ENCODE measurements at places on chromosomes 6 and 20.
A peak's percentile ranks its signal among the peaks of the same experiment; 100 is the strongest.

- no peak for DNase-seq
Measured at GRCh38 chr6:80640176-80640575, 533.7 kb downstream of the BCKDHB start.

GRCh38 chr6:56004426-56004825 lies 129.0 kb upstream of the BMP5 start:
- DNase-seq = no peak

GRCh38 chr6:150883521-150883920 lies 18.0 kb downstream of the MTHFD1L start:
- DNase-seq = no peak

DNA sequence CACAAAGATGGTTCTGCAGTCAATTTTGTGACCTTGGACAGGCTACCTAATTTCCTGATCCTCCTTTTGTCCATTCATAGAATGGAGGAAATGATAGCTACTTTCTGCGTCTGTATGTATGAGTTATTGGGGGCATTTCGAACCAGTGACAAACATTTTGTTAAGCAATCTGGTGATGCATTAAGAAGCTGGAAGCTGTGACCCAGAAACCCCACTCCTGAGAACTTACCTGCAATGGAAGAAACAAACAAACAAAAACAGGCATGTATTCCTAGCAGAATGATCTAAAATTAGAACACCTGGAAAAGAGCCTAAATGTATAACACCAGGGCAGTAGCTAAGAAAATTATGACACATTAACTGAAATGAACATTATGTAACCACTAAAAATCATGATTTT lies 33.4 kb upstream of the PRND start:
- no peak for DNase-seq

DNA sequence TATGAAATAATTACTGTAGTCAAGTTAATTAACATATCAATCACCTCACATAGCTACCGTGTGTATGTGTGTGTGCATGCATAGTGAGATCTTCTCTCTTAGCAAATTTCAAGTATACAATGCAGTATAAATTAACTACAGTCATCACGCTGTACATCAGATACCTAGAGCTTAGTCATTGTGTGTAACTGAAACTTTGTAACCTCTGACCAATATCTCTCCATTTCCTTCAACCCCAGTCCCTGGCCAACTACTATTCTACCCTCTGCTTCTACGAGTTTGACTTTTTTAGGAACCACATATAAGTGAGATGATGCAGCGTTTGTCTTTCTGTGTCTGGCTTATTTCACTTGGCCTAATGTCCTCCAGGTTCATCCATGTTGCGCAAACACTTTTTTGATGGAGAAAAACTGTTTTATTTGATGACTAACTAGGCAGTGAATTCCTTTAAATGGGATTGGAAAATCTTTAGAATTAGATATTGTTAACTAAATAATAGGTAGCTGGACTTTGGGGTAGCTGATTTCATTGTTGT lies 459.5 kb downstream of the DHX35 start:
- no peak for DNase-seq

- no peak for DNase-seq
Measured at GRCh38 chr6:37126493-37126958, 43.4 kb upstream of the PIM1 start.

DNA sequence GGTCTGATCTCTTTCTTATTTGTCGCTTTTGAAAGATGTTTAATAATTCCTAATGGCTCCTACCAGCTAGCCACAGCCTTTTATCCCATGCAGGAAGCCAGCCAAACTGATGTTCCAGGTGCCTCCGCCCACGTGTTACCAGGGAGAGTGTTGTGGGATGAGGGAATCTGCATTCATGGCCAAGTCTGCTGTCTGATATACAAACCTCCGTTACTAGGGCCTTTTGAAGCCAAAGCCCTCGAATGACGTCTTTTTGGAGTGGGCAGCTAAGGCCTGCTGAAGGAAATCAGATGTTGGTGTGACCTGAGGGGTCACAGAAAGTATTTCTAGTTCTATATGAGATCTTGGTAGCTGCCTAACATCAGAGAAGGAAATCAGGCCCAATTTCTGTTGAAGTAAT lies 21.3 kb downstream of the STK35 start:
- DNase-seq = no peak

- no peak for DNase-seq
Measured at GRCh38 chr6:19731282-19731681, 105.9 kb upstream of the ID4 start.

DNA sequence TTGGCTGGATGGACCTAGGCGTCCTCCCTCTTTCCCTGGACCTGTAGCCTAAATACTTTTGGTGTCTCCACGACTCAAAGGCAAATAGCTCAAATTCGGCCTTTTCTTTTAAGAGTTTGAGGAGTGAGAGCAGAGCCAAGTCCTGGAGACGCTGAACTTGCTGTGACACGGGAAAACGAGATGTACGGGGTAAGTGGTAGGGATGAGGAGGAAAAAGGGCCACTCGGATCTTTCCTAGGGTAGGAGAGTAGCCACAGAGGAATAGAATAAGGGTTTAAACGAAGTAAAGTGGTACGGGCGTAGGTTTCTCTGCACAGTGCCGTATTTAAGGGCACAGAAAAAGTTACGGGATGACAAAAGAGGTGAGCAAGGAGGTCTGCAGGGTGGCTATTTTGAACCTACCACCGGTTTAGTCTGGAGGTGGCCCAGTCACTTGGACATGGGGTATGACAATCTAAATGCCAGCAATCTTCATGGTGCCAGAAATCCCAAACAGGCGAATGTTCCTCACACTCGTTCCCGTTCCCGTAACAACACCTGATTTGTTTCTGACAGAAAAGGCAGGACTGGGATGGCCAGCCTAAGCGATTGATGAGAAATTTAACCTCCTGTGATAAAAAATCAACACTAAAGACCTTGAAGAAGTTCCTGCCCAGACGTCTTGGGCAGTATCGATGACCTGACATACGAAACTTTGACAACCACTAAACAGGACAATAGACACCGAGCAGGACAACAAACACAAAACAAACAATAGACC lies 149.3 kb downstream of the TRIM27 start:
- DNase-seq = no peak

DNA sequence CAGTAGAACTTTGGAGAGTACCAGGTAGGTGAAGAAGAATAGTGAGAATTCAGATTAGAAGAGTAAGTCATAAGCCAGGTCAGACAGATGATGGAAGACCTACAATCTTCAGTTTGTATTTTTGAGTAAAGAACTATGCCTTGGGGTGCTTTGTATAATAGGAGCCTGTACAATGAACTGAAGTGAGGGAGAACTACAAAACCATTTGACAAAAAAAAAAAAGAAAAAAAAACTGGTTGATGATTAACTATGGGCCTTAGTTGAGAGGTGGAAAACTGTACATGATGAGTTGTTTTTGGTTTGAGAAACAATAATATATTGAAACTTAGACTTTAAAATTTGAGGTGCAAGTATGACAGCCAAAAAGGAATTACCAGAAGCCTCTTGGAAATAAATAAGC lies 25.7 kb downstream of the VTA1 start:
- no peak for DNase-seq

- DNase-seq = no peak
Measured at GRCh38 chr6:146281651-146282362, 252.9 kb downstream of the GRM1 start.

GRCh38 chr6:148761527-148762011 lies 14.7 kb downstream of the UST start:
- peak; percentile 33 for DNase-seq

- no peak for DNase-seq
Measured at GRCh38 chr6:4801491-4802110, 25.4 kb downstream of the CDYL start.

DNA sequence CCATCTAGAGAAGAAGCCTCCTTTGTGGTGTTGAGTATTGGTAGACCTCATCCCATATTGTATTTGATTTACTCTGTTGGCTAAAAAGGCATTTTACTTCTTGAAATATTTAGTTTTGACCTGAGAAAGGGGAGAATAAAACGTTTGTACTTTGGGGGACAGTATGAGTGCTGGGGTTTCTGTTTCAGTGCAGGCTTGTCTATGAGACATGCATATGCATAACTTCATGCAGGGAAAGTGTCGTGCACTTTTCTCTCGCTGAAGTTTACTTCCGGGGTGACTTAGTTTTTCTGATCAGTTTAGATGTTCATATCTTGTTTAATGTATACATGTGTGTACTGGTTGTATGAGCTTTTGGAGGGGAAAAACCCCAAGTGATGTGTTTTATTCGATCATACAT lies 59.5 kb downstream of the UTRN start:
- DNase-seq = no peak

- DNase-seq = no peak
Measured at GRCh38 chr20:25073544-25073943, 8.4 kb downstream of the VSX1 start.

GRCh38 chr6:71489736-71490135 lies 201.1 kb downstream of the OGFRL1 start:
- DNase-seq = no peak

- peak; percentile 37 for DNase-seq
Measured at GRCh38 chr6:37691904-37692806, 5.5 kb downstream of the MDGA1 start.

- DNase-seq = peak; percentile 5
Measured at GRCh38 chr6:116500969-116501433, 10.4 kb upstream of the CALHM5 start.

- no peak for DNase-seq
Measured at GRCh38 chr6:47209632-47210031, 100.1 kb downstream of the TNFRSF21 start.

DNA sequence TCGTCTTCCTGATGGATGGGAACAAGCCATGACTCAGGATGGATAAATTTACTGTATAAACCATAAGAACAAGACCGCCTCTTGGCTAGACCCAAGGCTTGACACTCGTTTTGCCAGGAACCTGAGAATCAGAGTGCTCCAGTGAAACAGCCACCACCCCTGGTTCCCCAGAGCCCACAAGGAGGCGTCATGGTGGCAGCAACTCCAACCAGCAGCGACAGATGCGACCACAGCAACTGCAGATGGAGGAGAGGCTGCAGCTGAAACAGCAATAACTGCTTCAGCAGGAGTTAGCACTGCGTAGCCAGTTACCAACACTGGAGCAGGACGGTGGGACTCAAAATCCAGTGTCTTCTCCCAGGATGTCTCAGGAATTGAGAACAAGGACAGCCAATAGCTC lies 100.9 kb upstream of the SAMD5 start:
- no peak for DNase-seq

DNA sequence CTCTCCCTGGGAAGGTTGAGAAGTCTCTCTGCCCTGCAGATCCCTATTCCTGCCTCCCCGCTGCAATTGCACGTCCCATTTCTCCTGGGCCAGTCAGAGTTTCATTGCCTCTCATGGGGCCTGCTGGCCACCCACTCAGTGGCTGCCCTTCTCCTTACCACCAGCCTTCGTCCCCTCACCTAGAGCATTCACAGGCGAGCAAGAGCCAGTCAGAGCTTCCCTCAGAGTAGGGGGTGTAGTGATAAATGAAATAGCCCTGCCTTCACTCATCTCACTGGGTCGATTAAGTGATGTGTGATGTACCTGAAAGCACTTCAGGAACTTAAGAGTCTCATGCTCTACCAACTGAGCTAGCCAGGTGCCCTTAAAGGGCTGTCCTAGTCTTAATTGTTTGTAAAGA lies 52.0 kb upstream of the FANCE start:
- DNase-seq = no peak

DNA sequence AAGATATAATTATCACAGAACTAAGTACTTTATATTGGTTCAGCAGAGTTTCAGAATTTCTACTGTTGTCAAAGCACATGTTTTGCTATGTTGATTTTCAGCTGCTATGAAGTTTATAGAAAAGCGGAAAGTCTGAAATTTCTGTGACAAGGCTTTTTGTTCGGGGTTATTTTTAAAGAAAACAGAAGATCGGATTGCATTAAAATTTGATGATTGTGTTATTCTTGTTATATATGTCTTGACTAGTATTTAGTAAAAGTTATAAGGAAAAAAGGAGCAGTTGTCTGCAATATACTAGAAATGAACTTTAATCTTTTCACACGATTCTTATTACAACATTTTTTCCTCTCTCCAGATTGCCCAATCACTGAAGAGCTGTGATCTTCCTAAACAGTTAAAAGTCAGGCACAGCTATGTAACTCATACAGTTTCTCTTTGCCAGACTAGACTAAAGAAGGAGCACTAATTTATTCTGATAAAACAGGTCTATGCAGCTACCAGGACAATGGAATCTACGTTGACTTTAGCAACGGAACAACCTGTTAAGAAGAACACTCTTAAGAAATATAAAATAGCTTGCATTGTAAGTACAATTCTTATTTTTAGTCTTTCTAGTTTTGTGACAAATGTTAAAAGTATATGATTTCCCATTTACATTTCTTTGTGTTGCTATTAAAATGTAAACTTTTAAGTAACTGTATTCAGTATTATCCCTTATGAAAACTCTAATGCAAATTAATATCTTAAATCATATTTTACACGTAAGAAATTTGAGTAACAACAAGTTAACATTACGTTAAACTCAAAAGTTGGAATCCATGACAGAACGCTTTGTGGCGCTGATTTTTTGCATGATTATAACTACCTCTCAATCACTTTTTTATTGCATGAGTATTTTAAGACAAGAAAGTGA lies at the start of gene ENPP3:
ENPP3 (plus strand) TSS at position 423 of the 913 bp plus-strand sequence; CDS start at position 506, 83 bp downstream.
- DNase-seq = no peak

DNA sequence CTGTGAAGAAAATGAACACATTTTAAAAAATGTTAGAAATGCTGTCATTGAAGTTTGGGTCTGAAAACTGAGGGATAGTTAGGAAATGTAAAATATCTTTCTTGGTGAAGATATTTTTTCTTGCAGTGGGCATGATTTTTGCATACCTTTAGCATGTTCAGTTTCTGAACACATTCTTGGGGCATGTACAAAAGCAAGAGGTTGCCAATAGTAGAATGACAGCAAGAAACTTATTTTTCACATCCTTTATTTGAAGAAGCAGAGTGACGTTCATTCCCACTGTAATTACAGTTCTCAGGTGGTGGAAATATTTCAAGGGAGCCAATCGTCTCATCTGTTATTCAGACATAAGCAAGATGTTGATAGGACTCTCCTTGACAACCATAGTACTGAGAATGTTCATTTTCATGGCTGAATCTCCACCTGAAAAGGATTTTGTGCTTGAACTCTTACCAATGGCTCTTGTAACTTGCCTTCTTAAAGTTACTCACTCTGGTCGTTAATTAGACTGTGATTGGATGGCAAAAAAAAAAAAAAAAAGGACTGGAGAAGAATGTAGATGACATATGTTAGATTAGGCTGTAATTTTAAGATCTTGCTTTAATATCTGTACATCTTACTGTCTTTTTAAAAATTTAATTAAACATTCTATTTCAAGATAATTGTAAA lies 74.4 kb downstream of the DOK5 start:
- no peak for DNase-seq

Data from left colon (tissue), 2 donors.